Neural progenitor cell (in vitro differentiated cells): ENCODE measurements at places on chromosomes 2 and 18.

DNA sequence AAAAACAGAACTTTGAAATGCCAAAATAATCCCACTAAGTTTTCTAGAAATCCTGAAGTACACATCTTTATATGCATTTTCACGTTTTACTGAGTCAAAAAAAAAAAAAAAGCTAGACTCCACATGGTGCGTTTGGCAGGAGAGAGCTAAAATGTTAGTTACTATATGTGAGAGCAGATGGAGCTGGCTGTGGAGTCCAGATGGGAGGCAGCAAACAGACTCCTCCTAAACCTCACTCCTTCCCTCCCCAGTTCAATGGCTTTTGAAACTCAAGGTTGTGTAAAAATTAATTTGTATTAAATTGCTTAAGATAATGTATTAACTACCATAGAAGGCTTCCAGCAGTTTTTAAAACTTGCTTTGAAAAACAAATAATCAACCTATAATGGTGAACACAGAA lies 248.8 kb downstream of the AGPS start:
- H3K27ac ChIP-seq, result no peak overlapping the region
- no peak for DNase-seq
- no peaks in the 10 kb centered on the region for H3K27me3 ChIP-seq
- no peaks in the 10 kb centered on the region for H3K36me3 ChIP-seq
- H3K4me3 ChIP-seq, result no peak overlapping the region

DNA sequence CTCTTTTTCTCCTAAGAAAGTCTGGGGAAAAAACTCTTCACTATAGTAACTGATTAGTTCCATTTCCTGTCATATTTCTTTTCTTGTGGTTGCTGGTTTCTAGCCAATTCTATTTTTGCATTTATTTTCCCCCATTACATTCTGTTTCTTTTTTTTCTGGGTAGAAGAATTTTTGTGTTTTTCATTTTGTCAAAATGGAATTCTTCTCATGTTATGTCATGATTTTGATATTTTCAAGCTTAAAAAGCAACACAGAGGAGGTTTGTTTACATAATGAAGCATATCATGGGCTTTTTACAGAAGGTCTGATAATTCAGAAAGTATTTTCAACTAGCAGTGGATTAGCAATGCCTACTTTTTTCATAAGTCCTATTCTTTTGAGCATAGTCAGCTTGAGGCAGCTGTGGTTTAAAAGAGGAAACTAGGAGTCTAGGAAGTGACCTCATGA lies 102.0 kb downstream of the MAP2 start:
- H3K27me3 ChIP-seq, result no peaks in the 10 kb centered on the region
- H3K27ac ChIP-seq, result no peak overlapping the region
- no peak overlapping the region for H3K4me3 ChIP-seq
- no peak for DNase-seq

DNA sequence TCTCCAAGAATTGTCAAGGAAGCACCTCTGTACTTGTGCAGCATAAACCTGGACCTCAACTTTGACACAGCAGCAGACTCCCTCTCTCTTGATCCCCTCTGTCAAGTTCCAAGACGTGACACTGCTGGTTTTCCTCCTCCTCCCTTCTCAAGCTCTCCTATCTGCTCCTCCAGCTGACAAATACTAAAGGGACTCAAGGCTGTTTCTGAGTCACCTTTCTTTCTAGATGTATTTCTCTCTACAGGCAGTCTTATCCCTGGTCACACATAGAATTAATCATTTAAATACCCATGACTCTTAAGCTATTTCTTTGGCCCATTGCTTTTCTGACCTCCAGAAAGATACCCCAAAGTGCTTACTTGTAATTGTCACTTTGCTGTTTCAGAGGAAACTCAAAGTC lies 53.5 kb downstream of the SEPTIN10 start:
- H3K4me1 ChIP-seq, result no peaks in the 10 kb centered on the region
- H3K27ac ChIP-seq, result no peak overlapping the region
- DNase-seq, result no peak
- no peaks in the 10 kb centered on the region for H3K27me3 ChIP-seq
- H3K4me3 ChIP-seq, result no peak overlapping the region
- peaks cover 8% of the 10 kb centered on the region for H3K36me3 ChIP-seq

DNA sequence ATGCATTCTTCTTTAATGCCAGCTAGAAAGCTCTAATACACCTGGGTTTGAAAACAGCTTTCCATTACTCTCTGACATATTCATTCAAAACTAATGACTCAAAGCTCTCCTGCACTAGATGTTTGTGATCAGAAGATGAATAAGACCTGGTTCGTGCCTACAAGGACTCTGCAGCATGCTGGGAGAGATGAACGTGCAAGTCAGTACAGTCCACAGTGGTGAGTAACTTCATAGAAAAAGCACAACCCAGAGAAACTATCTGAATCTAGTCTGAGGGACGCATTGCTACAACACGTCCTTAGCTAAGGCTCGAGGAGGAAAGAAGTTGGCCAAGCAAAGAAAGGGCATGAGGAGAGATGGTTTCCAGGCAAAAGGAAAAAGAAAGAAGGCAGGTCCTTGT lies 234.3 kb downstream of the OSR1 start:
- H3K27ac ChIP-seq, result no peak overlapping the region
- no peaks in the 10 kb centered on the region for H3K27me3 ChIP-seq
- no peak for DNase-seq
- peaks cover 24% of the 10 kb centered on the region for H3K4me1 ChIP-seq
- H3K36me3 ChIP-seq, result no peaks in the 10 kb centered on the region

DNA sequence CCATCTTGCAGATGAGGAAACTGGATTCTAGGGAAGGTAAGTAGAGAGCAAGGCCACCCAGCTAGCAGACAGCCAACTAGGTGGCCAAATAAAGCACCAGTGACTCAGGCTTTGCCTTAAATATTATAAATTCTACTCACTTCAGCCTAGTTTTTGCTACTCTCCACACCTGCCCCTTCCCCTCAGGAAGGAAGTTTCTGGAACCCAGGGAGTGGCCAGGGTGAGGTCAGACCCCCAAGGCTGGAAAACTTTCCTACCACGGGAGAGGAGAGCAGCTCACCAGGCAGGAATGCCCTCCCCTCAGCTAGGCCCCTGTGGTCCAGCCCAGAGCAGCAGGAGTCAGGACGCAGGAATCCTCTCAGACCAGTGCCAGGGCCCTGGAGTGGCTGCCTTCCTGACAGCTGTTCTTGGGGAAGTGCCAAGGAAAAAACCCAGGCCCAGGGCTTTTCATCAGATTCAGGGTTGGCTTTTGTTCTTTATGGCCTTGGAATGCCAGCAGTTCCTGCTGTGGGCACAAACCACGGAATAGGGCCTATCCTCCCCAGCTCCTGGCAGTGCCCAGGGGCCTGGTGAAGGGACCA lies 5.1 kb upstream of the PAX8 start:
- peaks cover 85% of the 10 kb centered on the region for H3K27me3 ChIP-seq
- no peaks in the 10 kb centered on the region for H3K36me3 ChIP-seq
- H3K27ac ChIP-seq, result no peak overlapping the region
- H3K4me3 ChIP-seq, result no peak overlapping the region

DNA sequence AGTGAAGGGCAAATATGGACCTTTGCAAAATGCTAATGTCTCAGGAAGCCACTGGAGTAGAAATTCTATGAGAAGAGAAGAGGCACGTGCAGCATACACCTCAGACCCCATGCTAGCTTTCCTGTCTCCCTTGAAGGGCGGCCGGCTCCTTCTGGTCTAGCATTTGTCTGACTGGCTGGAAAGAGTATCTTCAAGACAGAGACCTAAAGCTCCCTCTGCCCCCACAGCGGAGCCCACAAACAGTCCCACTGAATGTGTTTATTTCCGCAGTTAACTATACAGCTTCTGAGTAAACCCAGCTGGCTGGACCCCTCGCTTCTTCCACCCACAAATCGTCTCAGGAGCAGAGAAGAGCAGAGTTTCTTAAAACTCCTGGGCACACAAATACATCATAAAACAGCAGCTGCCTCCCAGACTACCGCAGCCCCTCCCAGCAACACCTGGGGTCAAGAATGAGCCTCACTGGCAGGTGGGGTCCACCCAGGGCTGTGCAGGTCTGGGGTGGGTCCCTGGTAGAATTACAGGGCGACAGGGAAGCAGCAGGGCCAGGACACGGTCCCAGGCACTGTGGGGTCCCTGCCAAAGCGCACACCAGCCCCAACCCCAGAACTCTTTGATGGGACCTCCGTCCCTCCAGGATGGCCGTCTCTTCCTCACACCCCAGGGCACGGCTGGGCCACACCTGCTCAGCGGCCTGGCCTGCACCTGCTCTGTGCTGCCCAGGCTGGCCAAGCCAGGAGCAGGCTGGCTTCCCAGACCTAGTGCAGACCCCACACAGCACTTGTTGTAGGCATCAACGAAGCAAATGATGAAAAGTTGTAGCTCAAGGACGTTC lies 103.8 kb downstream of the PXDN start:
- DNase-seq, result no peak
- peaks cover 25% of the 10 kb centered on the region for H3K4me1 ChIP-seq
- H3K36me3 ChIP-seq, result no peaks in the 10 kb centered on the region

- no peak for DNase-seq
- peaks cover 16% of the 10 kb centered on the region for H3K4me1 ChIP-seq
- no peak overlapping the region for H3K4me3 ChIP-seq
- H3K27me3 ChIP-seq, result no peaks in the 10 kb centered on the region
- no peak overlapping the region for H3K27ac ChIP-seq
These were observed 821 bp upstream of the CHRNG start for GRCh38 chr2:232538671-232539070.
